Stimulated activated CD8-positive, alpha-beta memory T cell treated with anti-CD3 and anti-CD28 coated beads, Interleukin-15, amount 100 ng/mL, for 48 hours (primary cell): ENCODE measurements at places on chromosomes 3 and 15.

DNA sequence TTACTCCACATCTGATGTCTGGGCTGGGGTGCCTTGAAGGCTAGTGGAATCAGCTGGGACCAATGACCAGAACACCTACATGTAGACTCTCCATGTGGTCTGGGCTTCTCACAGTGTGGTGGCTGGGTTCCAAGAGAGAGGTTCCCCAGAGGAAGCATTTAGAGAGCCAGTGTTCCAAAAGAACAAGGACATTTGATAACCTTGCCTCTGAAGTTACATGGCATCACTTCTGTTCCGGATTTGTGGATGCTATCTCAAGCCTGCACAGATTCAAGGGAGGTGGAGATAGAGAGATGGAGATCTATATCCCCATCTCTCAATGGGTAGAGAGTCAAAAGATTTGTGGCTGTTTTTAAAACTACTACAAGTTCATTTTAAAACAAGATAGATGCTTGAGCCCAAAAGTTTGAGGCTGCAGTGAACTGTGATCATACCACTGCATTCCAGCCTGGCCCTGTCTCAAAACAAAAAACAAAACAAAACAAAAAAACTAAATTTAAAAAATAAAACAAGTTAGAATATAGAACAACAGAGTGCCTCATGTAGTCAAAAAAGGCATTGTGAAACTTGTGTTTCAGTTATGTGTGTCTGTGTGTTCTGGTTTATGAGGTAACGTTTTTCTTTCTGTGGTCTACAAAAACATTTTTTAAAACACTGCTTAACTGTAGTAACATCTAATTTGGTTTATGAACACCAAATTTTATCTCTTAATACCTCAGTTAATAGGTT, 44.8 kb downstream of the PDE8A start:
- no peak for DNase-seq

DNA sequence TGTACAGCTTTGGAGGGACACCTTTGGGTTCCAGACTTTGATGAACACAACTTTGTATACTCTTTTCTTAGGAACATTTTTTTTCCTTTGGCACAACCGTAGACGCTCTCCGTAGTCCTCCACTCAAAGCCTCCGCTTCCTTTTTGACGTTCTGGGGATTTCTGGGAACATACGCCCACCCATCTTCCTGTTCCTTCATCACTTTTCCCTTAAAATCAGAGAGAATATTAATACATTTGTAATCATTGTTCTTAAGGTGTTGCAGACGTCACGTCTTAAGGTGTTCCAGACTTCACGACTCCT, 405 bp upstream of the SPG21 start:
- DNase-seq: no peak

DNA sequence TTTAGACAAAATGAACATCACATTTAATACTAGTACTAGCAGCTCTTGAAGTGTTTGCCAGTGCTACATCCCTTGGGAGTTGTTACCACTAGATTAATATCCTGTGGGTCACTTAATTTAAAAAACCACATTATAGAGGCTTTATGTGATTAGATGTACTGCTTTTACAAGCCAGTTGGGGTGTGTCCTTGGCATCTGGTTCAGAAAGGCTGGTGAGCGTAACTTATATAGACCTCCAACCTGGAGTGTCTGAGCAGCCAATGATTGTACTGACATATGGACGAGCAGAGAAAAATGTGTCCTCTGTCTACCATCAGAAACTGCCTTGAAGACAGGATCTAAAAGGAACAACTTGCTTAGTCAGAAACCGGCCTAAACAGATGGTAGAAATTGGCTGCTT, 306.2 kb upstream of the ATP11B start:
- no peak for DNase-seq

- no peak for DNase-seq
Observed at GRCh38 chr3:166425900-166426611, 588.8 kb upstream of the BCHE start.

DNA sequence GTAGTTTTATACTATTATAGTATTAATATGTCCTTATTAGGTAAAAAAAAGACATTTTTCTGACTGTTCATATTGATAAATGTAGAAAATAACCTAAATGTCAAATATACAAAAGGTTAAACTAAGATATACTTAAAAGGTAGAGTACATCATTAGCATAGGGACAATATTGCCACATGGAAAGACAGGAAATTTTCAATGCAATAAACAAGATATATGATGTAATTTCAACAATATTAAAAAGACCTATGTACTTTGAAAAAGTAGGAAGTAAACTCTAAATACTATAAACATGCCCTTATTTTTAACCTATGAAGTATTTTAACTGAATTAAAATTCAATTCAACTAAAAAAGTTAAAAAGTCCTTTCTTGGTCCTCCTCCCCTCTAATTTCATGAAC, 1.9 kb downstream of the SPG11 start:
- no peak for DNase-seq

DNA sequence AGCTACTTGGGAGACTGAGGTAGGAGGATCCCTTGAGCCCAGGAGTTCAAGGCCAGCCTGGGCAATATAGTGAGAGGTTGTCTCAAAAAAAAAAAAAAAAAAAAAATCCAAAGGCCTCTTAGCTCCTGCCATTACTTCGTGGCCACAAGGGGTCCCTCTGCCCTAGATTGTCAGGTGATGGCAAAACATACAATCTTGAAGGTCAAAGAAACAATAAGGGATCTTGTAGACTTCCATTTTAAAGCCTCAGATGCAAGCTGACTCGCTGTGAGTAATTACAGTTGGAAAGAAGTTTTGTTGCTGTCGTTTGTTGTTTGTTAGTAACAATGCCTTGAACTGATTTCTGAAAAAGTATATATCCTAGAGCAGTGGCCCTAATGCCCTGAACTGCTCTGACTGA, 55.9 kb upstream of the PLCL2 start:
- DNase-seq: no peak

- no peak for DNase-seq
Observed at GRCh38 chr3:169554611-169555010, 108.9 kb downstream of the MECOM start.

DNA sequence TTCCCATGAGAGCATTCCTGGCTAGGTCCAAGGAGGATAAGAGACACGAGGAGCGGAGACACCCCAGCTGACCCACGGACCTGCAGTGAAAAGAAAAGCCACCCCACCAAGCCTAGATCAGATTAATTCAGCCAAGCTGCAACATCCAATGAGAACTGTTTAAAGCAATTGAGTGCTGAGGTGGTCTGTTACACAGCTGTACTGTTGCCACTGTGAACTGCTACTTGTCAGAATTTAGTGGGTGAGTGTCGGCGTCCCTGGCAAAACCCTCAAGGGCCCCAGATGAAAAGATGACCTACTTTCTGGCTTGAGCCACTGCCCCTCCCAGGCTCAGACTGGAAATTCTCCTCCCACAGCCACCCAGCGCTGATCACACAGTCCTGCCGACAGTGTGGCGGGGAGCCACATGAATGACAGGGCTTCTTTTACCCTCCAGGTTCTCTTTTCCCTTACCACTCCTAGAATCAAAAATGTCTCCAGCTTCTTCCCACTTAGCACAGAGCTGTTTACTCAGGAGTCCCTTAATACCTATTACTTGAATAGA, 26.4 kb upstream of the KBTBD12 start:
- no peak for DNase-seq

- no peak for DNase-seq
Observed at GRCh38 chr3:133237380-133237779, 162.5 kb upstream of the BFSP2 start.

- no peak for DNase-seq
Observed at GRCh38 chr3:4898454-4899313, 80.6 kb upstream of the BHLHE40 start.

DNA sequence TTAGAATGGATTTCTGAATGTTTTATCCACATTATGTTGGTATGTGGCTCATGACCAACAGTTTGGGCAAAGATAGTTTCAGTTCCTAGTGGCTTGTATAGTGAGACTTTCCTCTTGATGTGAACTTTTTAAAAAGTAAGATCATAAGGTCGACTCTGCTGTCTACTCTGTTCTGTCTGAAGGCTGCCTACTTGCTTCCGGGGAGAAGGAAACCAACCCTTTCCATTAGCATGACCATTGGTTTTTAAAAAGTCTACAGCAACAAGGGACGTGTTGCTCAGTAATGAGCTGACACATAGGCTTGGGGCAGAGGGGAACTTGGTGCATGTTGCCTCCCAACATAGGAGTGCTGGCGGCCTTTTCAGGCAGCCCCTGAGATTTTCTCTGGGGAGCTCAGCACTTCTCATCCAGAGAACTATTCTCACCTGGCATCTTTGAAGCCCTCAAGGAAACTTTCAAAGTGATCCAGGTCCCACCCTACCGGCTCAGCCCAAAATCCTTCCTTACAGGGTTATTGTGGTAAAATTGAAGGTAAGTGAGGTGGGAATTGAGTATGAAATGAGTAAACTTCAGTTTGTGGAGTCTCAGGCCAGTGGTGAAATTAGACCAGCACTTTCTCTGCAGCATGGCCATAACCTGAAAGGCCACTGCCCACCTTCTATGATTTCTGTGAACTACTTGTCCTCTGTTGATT, 30.6 kb downstream of the PSMD6 start:
- DNase-seq: no peak

DNA sequence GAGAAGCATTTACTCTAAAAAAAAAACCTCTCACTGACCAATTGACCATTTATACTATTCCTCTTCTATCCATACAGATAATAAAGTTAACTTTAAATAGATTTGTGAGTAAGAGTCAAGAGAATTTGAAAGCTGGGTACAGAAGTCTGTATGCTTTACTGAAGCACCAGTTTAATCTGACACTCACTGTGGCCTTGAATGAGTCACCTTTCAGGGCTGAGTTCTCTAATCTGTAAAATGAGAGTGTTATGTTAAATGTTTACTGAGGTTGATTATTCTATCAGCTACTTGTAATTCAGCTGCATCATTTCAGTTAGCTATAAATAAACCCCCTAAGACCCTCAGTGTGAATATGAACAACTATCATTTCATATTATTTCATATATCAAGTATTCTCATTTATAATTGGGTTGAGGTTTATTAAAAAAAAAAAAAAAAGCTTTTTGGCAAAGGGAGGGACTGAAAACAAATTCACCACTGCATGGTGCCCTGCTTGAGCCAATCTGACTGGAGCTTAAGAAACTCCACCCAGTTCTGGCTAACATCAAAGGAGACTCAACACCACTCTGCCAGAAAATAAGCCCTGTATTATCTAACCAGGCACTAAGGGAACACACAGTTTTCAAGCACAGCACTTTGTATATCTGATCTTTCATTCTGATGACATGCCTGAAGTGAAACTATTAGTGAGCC, 2.8 kb downstream of the MAP4 start:
- no peak for DNase-seq

- DNase-seq: no peak
Observed at GRCh38 chr15:73024168-73024567, 28.1 kb upstream of the NEO1 start.

- no peak for DNase-seq
Observed at GRCh38 chr3:16286751-16287543, 21.9 kb downstream of the OXNAD1 start.

DNA sequence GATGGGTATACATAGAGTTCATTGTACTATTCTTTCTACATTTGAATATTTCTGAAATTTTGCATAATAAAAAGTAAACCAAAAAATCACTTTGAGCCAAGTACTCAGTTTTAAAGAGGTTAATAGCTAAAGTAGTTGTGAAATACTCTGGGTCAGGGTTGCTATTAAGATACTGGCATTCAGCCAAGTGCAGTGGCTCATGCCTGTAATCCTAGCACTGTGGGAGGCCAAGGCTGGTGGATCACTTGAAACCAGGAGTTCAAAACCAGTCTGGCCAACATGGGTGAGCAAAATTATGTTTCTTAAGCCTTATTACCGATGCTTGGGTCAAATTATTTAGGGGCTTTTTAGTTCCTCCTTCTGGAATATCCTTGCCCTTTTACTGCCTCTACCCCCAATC, 122.0 kb upstream of the MELTF start:
- DNase-seq: no peak

DNA sequence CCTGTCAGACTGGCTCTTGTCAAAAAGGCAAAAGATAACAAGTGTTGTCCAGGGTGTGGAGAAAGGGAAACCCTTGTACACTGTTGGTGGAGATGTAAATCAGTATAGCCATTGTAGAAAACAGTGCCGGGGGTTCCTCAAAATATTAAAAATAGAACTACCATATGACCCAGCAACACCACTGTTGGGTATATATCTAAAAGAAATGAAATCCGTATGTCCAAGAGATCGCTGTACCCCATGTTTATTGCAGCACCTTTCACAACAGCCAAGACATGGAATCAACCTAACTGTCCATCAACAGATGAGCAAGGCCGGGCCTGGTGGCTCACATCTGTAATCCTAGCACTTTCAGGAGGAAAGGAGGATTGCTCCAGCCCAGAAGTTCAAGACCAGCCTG, 6.2 kb downstream of the CYFIP1 start:
- DNase-seq: no peak

DNA sequence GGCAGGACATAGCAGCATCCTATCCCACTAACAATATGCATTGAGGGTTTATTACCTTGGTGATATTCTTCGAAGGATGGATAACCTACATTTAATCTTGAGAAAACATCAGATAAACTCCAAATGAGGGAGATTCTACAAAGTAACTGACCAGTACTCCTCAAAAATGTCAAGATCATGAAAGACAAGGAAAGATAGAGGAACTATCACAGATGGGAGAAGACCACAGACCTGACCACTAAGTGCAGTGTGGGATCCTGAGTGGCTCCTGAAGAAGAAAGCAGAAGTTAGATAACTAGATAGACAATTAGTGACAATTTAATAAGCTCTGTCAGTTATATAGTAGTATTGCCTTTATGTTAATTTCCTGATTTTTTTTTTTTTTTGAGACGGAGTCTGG, 17.7 kb upstream of the CGNL1 start:
- no peak for DNase-seq

DNA sequence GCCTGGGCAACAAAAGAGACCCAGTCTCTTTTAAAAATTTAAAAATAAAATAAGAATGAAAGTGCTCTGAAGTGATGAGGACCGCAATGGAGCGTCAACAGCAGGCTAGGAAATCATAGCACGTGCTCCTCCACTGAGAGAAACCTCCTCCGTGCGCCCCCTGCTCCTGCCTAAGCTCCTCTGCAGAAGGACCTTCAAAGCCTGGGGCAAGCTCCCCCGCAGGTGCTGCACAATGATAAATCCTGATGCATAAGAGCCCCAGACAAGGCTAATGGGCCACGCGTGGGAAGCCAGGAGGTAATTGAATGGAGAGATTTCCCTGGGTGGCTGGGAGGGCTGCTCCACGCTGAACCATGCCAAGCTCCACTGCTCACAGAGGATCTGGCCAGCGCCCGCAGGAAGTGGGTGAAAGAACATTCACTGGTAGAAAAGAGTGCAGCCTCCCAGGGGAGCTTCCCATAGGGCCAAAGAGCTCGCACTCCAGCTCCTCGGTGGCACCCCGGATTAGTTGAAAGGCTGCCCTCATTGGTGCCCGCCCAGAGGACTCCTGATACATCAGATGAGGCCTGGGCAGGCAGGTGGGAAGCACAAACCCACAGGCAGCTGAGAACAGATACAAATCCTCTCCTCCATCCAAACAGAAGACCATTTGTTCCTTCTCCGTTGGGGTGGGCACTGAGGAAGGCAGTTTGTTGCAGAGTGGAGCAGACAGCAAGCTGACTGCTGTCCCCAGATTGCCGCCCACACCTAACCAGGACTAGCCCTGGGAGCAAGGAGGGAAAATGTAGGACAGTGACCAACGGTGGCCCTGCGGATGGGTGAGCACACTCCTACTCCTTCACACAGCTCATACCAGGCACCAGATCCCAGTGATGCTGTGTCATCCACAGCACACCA, 52.5 kb downstream of the CPN2 start:
- DNase-seq: no peak
